ENCODE measurements at places on chromosomes 7 and 10.

GRCh38 chr10:3067859-3068179 is 471 bp downstream of the PFKP start:
- DNase-seq = no peak

DNA sequence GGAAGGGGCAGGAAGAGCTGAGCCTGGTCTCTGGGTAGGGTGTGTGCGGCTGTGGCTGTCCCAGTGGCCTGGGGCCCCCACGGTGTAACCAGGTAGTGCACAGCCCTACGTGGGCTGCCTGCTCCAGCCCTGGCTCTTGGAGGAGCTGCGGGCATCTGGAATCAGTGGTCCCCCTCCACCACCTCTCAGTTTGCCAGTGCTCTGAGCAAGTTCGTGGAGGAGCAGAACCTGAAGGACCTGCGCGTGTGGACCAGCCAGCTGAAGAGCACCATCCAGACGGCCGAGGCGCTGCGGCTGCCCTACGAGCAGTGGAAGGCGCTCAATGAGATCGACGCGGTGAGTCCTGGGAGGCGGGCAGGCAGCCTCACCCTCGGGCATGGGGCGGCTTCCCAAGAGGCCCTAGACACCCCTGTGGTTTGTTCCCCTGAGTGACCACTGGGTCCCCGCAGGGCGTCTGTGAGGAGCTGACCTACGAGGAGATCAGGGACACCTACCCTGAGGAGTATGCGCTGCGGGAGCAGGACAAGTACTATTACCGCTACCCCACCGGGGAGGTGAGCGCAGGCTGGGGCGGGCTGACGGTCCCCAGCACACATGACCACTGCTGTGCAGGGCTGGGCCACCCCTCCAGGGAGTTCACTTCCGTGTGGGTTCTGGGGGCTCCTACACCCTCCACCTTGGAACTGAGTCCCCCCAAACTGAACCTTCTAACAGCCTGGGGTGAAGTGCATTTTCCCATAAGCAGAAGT is 18.6 kb downstream of the PFKFB3 start:
- DNase-seq = no peak

DNA sequence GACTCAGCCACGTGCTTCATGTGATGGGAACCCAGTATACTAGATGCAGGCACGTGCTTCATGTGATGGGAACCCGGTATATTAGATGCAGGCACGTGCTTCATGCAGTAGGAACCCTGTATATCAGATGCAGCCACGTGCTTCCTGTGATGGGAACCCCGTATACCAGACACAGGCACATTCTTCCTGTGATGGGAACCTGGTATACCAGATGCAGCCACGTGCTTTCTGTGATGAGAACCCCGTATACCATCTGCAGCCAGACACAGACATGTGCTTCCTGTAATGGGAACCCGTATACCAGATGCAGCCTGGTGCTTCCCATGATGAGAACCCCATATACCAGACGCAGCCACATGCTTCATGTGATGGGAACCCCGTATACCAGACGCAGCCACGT is 44.0 kb downstream of the MGMT start:
- DNase-seq = no peak

- no peak for DNase-seq
Measured at GRCh38 chr10:10685566-10685965, 332.1 kb upstream of the CELF2 start.

DNA sequence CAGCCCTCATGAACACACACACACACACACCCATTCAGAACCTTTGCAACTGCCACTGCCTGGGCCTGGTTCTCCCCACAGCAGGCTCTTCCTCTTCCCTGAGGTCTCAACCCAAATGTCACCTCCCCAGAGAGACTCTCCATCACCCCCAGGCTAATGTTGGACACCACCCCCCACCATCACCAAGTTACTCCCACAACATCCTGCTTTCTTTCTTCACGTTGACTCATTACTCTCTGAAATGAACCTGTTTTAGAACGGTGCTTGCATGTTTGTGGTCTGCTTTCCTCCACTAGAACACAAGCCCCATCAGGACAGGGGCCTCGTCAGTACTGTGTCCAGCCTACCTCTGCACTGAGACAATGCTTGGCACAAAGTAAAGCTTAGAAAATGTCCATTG is 16.0 kb downstream of the AFAP1L2 start:
- DNase-seq = no peak

- no peak for DNase-seq
Measured at GRCh38 chr10:24307696-24308485, 99.0 kb downstream of the KIAA1217 start.

DNA sequence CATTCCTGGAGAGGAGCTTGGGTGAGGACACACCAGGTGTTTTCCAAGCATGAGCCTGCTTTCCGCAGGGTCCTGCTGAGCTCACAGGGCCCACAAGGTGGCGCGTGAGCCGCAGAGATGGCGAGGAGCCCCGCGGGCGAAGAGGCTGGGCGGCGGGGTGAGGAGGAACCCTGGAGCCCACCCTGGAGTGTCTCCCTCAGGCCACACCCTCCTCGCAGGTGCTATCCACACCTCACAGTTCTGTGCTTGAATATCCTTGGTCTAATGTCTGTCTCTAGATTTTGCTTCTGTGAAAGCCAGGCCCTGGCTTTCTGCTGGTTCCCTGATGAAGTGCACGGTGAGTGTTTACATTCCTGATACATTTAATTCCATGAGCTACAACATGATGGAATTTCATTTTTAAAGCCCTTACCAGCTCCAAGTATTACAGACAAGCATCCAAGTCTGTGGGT is 433.6 kb downstream of the ACTR3B start:
- DNase-seq = no peak

DNA sequence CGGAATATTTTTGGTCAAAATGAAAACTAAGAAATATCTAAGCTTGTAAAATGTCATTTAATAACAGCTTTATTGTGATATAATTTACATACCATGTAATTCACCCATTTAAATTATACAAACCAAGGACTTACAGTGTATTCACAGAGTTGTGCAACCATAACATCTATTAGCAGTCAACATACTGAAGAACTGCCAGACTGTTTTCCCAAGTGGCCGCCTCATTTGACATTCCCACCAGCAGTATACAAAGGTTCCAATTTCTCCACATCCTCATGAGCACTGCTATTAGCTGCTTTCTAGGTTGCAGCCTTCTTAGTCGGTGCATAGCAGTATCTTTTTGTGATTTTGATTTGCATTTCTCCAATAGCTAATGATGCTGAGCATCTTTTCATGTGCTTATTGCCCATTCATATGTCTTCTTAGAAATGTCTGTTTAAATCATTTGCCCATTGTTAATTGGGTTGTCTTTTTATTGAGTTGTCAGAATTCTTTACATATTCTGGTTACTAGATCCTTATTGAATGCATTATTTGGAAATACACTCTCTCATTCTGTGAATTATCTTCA is 153.0 kb upstream of the FGFR2 start:
- no peak for DNase-seq

- no peak for DNase-seq
Measured at GRCh38 chr10:133104068-133104962, 16.6 kb downstream of the ADGRA1 start.

GRCh38 chr10:131774681-131775085 is 126.1 kb upstream of the PPP2R2D start:
- no peak for DNase-seq

- no peak for DNase-seq
Measured at GRCh38 chr10:47449979-47450378, 33.9 kb downstream of the ANXA8 start.

DNA sequence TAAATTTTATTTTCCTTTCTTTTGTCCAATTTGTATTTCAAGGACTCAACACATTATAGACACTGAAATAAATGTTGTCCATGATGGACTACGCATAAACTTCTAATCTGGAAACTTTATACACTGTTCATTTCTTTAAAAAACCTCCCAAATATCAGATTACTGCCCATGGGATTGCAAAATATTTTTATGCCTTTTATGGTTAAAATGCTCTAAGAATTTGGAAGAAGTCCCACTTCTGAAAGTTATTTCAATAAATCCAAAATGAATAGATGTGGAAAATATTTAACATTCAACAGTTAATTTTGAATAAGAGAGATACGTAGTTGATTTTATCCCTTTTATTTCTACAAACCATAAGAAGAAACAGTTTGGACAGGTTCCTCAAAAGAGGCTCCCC is 46.1 kb downstream of the CABCOCO1 start:
- DNase-seq = peak; percentile 60

DNA sequence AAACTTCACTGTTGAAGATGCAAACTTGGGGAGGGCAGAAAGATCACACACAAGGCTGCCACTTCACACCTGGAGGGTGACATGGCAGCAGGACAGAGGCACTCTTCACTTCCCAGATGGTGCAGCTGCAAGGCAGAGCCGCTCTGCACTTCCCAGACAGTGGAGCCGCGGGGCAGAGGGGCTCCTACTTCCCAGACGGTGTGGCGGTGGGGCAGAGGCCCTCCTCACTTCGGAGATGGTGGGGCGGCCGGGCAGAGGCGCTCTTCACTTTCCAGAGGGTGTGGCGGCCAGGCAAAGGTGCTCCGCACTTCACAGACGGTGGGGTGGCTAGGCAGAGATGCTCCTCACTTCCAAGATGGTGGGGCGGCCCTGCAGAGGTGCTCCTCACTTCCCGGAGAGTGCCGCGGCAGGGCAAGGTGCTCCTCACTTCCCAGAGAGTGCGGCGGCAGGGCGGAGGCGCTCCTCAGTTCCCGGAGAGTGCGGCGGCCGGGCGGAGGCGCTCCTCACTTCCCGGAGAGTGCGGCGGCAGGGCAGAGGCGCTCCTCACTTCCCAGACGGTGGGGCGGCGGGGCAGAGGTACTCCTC is 58.3 kb upstream of the PPP1R9A start:
- DNase-seq = no peak

GRCh38 chr10:49615213-49615612 is 1.4 kb downstream of the CHAT start:
- no peak for DNase-seq

All from adipocyte (in vitro differentiated cells).